Kidney epithelial cell (primary cell): ENCODE measurements at places on chromosomes 6 and 20.

- no peak for DNase-seq
Measured at GRCh38 chr6:52552278-52552643, 24.6 kb downstream of the TRAM2 start.

GRCh38 chr20:8646716-8647115, 422.2 kb upstream of the PLCB4 start:
- DNase-seq, result peak; percentile 75

DNA sequence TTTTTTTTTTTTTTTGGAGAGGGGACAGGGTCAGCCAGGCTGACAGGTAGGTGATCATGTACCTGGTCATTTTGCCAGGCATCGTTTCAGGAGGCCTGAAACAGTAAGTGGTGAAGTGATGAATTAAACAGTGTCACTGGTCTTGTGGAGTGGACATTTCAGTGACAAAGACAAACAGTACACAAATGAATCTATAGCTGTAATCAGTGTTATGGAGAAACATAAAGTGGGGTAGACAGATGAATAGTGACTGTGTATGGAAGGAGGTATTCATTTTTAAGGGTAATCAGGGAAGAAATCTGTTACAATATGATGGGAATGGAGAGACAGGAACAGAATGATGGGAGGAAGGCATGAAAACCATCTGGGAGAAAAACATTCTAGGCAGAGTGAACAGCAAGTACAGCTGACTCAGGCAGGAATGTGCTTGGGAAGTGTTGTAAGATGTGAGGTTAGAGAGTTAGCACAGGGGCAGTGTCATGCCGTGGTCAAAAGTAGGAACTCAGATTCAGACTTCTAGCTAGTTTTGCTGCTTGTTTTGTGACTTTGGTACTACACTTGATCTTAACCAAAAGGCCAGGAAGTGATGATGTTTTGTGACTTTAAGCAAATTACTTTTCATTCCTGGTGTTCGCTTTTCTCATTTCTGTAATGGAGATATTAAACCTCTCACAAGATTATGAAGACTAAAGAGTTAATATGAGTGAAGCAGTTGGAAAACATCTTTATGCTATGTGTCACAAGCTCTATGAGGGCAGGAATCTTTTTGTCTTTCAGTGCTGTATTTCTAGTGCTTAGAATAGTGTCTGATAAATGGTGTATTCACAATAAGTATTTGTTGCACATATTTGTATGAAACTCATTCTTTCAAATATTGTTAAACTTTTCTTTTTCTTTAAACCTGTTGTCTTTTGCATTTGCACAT, 43.4 kb downstream of the QKI start:
- peak; percentile 79 for DNase-seq

DNA sequence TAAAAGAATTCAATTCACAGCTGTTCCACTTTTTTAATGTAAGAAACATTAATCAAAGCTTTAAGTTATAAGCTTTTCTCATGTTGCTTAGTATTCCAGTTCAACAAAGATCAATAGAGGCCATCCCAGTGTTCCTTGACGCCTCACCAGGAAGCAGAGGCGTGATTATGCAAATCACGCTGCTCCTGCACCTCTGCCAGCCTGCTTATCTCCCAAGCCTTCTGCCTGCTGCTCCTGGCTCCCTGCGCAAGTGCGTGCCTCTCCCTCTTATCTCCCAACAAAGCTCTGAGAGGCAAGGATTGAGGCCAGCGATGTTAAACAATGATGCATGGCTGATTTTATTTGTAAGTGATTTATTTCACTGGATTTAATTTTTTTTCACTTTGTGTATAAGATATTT, 42.8 kb downstream of the INSM1 start:
- DNase-seq, result no peak

GRCh38 chr6:94041945-94042709, 622.8 kb upstream of the EPHA7 start:
- no peak for DNase-seq
